CD4-positive, alpha-beta T cell treated with Interleukin-2 at 100 ng/mL for 4 hours (primary cell): ENCODE measurements at places on chromosomes 4 and X.

DNA sequence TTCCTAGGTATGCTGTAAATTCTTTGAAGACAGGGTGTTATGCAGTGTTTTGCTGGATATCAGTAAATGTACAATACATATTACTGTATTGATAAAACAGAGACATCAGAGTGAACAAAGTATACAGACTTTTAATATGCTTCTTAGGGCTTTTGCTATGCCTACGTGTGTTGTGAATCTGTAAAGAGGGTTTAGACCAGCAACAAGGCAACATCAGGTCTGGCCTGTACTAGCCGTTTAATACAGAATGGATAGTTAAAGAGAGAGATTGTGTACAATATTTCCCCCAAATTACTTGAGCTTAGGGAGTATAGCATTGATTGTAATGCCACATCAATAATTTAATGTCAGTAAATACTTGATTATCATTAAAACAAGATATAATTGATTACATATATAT, 75.2 kb downstream of the PAQR3 start:
- DNase-seq = no peak

DNA sequence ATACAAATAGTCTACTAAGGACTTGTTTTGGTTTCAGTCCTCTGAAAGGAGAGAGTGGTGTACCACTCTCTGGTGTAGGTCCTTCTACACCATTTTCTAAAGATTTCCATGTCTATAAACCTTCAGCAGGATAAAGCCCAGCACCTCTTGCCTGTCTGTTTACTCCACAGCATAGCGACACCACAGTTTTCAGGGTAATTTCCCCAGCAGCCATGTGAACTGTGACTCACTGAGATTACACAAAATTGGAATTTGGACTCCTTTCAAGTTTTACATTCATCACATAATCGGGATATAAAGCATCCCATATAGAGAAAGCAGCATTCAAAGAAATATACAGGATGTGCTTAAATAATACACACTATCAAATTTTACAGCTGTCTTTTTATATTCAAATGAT, 229.6 kb downstream of the PRDM5 start:
- no peak for DNase-seq

- DNase-seq = peak; percentile 46
Measured at GRCh38 chrX:323721-324628, 5.4 kb upstream of the GTPBP6 start.

GRCh38 chrX:153636716-153637115, 10.3 kb upstream of the DUSP9 start:
- no peak for DNase-seq

DNA sequence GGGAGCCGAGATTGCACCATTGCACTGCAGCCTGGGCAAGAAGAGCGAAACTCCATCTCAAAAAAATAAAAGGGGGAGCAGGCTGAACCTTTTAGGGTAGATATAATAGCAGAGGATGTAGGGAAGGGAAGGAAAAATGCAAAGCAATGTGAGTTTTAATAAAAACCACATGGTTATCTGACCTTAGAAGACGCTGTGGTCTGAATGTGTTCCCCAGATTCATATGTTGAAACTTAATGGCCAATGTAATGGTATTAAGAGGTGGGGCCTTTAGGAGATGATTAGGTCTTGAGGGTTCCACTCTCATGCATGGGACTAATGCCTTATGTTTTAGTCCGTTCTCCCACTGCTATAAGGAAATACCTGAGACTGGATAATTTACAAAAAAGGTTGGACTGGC, 114.1 kb upstream of the STX18 start:
- DNase-seq = no peak

GRCh38 chr4:53450773-53451172, 73.3 kb downstream of the FIP1L1 start:
- DNase-seq = no peak

DNA sequence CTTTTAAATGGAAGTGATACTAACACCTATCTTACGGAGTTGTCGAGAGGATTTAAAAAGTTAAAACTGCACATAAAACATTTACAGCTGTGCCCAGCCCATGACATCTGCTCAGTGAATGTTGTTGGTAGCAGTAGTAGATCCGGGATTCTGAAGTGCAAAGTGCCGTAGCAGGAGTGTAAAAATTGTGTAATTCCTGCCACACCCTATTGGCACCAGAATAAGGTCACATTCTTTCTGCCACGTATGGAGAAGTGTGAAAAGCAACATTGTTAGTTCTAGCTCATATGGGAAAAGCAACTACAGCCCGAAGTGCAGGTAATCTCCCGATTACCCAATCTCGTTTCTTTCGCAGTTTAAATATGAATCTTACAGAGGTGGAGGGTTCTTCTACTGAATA, 31.2 kb downstream of the PRIMPOL start:
- no peak for DNase-seq

- DNase-seq = no peak
Measured at GRCh38 chr4:17740702-17741101, 40.7 kb downstream of the FAM184B start.

- no peak for DNase-seq
Measured at GRCh38 chrX:27444093-27444908, 18.8 kb downstream of the PPP4R3C start.

DNA sequence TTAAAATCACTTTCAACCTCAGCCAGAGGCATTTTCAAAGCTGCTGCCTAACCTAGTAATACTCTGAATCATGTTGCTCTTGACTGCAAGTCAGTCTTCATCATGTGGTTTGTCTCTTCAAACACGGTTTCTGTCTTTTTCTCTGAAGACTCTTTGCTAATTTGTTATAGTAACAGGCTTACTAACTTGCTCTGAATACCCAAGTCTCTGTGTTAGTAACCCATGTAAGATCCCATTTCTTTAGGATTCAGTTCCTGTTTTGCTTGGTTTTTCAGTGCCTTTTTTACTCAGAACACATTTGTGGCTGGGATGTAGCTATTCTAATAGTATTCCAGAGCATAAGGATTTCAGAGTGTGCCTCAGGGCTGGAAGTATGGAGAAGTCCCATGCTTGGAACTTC, 1450.6 kb upstream of the IGFBP7 start:
- no peak for DNase-seq

DNA sequence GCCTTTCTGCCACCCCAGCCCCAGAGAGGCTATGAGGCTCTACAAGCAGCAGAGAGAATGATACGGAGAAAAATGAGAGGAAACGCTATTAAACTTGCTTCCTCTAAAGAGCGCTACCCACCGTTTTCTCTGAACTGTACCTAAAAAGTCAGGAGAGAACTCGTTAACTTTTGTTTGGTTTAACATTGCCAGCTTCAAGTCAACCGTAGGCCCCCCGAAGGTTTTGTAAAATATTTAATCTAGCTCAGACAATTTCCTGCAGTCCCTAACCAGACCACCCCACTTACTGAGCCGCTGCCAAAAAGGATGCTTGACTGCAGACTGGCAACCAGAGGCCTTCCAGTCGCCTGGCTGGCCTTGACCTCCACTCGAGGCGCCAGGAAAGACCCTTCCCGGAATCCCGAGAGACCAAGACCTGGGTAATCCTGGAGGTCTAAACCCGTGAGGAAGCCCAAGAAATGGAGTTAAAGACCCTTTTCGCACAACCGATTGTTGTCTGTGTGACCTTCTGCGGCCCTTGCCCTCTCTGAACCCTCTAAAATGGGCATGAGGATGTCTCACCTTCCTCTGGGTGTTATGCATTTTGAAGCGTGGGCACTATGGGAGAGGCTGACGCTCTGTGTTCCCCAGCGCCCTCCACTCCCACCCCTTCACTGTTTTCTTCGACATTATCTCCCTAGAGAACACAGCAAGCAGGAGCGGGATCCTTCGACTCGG, 86.3 kb downstream of the BCOR start:
- DNase-seq = no peak

GRCh38 chrX:54447461-54447860, 7.3 kb downstream of the TSR2 start:
- DNase-seq = no peak

GRCh38 chrX:53458082-53458481, 23.9 kb upstream of the HSD17B10 start:
- no peak for DNase-seq

- peak; percentile 40 for DNase-seq
Measured at GRCh38 chr4:38664706-38665401, 855 bp downstream of the KLF3 start.

DNA sequence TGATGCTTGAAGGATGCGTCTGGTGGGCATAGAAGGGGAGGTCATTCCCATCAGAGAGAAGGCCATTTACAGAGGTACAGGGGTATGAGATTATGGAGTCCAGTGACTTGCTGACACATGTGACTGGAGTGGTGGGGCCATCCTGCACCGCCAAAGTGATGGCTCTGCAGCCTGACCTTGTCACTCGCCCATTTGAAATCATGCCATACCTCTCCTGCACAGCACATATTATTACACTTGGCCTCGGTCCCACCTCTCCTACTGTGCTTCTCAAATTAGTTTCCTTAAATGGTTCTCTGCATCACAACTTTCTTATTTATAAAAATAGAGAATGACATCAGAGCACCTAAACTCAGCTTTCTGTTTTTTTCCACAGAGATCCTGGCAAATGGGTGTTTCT, 60.7 kb upstream of the HAND2 start:
- no peak for DNase-seq

DNA sequence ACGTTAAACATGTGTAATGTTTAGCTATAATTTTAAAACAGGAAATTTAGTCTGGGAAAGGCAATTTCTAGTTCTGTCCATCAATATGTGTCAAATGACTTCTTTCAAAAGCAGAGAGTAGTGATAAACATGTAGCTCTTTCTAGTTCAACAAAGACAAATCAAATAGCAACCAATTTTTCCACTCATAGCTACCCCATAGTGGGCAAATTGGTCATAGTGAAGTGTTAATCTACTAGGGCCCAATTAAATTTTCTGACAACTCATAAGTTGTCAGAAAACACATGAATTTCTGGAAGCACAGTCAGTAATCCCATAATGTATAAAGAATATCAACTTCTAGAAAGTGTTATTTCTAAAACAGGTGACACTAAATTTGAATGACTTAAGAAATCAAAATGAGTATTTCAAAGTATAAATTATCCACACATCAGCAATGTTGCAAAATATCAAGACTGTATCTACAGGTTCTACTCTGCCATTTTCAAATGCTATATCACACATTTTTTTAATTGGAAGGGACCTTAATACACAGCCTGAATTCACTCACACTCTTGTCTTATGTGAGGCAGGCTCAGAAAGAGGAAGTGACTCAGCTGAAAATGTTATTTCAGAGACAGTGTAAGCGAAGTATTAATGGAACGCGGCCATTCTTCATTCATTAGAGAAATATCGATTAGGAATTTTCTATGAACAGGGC, 7.7 kb downstream of the OCIAD2 start:
- no peak for DNase-seq

DNA sequence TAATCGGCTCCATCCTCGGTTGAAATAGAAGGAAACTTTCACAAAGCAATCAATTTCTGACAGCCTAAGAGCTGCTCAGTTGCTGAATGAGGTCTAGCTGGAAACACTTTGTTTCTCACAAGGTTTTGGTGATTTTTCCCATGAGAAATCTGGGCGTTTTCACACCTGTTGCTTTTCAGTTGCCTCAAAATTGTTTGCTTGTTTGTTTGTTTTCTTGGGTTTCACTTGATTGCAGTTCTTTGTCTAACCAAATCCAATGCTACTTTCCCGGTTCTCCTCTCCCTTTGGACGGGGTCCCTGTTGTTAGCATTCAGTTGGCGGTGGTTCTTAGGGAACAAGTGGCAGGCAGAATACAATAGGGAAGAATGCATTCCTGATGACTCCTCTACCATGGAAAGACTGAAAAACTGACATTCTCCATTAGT, 135.5 kb downstream of the PALLD start:
- no peak for DNase-seq
